ENCODE measurements at places on chromosomes 12 and 14.

- DNase-seq = no peak
Observed at GRCh38 chr12:93892423-93893268, 215.5 kb downstream of the CRADD start.

GRCh38 chr12:118611295-118611694, 234.9 kb downstream of the SUDS3 start:
- no peak for DNase-seq

- no peak for DNase-seq
Observed at GRCh38 chr12:67161322-67161918, 107.7 kb upstream of the CAND1 start.

DNA sequence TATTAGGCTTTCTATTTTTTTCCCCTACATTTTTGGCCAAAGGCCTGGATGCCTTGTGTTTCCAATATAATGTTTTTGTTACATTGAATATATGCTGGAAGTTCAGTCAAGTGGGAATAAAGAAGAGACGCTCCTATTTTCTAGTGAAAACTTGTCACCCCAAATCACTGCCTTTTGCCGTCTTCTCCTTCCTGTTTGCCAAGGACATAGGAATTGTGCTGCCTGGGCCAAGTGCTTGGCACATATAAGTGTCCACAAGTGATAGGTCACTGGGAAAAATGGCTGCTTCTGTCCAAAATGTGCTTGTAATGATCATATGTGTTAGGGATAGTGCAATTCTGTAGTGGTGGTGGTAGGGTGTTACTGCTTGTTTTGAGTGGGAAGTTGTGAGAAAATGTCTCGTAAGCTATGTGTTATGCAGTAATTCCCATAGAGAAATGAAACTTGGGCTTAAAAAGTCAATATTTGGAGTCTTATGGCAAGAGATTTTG, 11.6 kb upstream of the KCNJ8 start:
- DNase-seq = no peak

DNA sequence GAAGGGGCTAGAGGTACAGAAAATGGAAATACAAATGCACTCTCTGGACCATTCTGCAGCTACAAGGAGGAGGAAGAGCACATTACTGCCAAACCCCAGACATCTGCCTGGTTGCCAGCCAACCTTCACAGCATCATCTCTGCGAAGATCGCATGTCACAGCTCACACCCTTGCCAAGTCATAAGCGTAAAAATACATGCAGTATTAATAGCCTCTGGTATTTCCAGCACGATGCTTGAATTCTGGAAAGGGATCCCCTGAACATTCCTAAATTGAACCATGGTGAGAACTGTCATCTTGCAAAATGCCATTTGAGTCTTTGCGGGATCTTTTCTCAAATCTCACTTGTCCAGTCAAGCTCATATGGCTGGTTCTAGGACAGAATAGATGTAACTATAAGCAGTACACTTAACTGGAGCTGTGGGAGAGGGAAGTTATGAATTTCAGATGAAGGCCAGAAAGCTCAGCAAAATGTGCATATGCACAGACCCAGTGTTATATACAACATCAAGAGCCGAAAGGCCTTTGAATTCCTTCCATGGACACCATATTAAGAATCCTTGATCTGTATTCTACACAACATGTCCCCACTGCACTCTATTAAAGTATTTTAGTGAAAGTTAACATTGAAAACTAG, 211.6 kb downstream of the DUSP6 start:
- no peak for DNase-seq

DNA sequence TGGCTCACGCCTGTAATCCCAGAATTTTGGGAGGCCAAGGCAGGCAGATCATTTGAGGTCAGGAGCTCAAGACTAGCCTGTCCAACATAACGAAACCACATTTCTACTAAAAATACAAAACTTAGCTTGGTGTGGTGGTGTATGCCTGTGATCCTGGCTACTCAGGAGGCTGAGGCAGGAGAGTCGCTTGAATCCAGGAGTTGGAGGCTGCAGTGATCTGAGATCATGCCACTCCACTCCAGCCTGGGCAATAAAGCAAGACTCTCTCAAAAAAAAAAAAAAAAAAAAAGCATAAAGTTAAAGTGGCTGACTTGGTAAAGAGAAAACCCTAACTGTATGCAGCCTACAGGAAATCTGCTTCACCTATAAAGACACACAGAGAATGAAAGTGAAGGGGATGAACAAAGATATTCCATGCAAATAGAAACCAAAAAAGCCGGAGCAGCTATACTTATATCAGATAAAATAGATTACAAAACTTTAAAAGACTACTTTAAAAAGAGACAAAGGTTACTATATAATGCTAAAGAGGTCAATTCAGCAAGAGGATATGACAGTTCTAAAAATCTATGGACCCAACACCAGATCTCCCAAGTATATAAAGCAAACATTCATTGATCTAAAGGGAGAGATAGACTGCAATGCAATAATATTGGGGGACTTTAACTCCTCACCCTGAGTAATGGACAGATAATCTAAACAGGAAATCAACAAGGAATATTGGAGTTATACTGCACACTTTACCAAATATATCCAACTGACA, 4.1 kb downstream of the CLEC2B start:
- DNase-seq = no peak

DNA sequence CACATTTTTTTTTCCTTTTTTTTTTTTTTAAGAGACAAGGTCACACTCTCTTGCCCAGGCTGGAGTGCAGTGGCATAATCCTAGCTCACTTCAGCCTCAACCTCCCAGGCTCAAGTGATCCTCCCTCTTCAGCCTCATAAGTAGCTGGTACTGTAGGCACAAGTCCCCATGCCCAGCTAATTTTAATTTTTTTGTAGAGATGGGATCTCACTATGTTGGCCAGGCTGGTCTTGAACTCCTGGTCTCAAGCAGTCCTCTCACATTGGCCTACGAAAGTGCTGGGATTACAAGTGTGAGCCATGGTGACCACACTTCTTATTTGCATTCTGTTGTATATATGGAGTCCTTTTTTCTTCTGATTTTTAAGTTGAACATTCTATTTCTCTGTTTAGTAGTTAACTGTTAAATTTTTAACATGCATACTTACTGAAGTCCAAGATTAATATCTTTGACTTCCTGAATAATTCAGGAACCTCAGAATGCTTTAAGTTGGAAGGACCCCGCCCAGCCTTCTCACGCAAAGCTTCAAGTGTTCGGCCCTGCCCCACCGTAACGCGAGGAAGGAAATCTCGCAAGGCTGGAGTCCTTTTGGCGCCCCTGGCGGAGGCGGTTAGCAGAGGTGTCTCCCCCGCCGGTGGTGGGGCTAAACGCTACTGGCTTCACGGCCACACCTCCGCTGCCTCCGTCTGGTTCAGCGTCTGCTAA, 21.6 kb downstream of the SPATS2 start:
- peak; percentile 16 for DNase-seq

- DNase-seq = no peak
Observed at GRCh38 chr12:123038966-123039365, 58.5 kb downstream of the ARL6IP4 start.

- DNase-seq = no peak
Observed at GRCh38 chr12:110004598-110004997, 5.4 kb downstream of the ANKRD13A start.

DNA sequence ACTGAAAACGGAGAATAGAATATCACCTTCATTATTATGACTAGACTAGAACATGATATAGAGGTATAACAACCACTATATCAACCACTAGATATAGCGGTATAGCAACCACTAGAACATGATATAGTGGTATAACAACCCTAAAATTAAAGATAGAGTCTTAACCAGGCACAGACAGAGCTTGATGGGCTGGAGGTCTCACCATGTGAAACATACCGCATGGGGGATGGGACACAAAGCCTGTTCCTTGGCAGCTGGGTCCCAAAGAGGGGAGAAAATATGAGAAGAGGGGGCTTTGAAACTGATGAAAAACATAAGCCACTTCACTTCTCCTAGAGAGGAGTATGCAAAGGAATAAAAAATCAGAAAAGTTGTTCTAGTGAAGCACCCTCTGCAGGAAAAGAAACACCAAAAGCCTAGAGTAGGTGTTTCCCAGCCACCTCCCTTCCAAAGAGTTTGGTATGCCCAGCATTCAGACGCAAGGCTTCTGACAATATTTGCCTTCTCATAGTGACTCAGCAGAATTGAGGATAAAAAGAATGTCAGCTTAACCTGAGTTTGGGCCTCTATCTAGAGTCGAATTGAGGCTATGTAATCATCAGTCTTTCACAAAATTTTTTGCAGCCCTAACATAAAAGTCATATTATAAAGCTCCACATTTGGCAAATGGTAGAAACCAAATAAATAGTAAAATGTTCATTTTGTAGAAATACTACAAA, 316.4 kb downstream of the NOVA1 start:
- no peak for DNase-seq

DNA sequence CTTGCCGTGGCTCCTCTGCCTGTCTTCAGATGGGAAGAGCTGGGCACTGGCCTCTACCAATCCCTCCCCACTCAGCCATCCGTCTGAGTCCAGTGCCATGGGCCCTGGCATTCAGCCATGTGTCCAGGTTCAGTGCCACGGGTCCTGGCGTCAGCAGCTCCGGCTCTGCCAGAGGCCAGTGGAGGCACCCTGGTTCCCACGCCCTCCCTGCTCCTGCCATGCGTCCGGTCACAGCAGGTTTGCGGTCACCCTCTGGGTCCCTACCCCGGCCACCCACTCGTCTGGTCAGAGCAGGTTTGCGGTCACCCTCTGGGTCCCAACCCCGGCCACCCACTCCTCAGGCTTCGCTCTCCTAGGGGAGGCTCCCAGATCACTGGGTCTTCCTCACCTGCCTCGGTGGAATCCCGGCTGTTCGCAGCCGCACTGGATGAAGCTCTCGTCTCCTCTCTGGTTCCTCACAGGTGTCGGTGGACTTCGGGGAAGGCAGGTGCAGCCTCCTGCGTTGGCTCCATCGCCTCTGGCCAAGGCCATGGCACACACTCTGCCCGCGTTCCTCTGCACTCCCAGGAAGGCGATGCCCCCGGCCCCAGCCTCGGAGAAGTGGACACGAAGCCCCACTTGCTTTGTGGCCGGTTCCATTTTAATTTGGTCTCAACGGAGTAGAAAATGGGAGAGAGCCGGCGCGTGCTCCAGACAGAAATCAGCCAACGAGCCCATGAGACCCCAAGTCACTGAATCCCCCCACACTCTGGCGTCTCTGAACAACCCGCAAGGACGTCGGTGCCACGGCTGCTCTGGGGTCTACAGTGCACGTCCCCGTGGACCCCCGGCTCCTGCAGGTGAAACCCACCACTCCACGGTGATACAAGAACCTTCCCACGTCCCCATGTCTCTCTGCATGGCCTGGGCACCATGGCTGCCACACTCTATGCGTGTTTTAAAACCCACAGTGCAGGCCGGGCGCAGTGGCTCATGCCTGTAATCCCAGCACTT, 47.8 kb upstream of the FBRSL1 start:
- no peak for DNase-seq

- no peak for DNase-seq
Observed at GRCh38 chr12:11150832-11151231, 16.4 kb upstream of the TAS2R30 start.

- no peak for DNase-seq
Observed at GRCh38 chr12:31370531-31371255, 44.7 kb upstream of the SINHCAF start.

- DNase-seq = no peak
Observed at GRCh38 chr12:28378736-28379135, 188.5 kb downstream of the CCDC91 start.

DNA sequence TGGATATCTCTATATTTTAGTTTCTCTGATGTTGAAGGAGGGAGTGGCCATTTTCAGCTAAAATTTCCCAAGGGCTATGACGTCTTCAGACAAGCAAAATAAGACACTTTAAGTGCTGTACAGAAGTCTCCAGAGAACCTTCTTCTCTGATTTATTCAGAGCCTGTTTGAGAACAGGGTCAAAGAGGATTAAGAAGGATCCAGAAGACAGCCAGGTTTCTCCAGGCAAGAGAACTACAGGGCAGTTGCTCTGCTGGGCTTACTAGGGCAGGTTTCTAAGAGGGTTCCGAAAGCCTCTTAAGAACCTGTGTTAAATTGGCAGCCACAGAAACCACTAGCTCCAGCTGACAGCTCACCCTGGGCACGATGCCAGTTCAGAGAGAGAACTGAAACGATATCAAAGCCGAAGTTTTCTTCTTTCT, 1.2 kb downstream of the MGP start:
- DNase-seq = peak; percentile 77

GRCh38 chr14:54453252-54453651, 12.1 kb upstream of the CNIH1 start:
- no peak for DNase-seq

DNA sequence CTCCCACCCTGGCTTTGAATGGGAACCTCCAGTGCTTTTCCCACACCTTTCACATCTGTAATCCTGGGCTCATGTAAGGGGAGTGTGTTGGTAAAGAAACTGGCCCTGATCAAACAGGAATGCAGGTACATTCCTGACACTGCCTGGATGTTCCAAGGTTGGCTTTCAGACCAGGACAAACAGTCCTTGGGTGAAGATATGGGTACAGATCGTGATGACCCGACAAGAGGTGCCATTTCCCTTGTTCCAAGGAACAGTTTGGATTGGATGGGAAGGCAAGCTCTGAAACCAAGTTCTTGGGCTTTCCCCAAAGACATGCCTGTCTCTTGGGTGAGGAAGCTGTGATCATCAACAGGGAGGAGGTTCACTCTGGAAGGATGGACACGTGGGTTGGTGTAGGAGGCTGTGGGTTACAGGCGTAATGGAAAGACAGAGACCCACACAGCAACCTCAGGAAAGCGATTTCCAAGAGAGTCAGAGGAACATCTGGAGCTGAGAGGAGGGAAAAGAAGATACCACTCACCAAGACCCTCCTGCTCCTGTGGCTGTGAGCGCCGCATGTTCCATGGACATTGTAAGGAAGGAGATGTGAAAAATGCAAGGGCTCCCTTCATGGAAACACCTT, 26.4 kb downstream of the VDR start:
- DNase-seq = no peak

- DNase-seq = no peak
Observed at GRCh38 chr12:20445687-20446086, 77.3 kb downstream of the PDE3A start.

GRCh38 chr12:85274315-85274651, 5.7 kb upstream of the ALX1 start:
- no peak for DNase-seq

- no peak for DNase-seq
Observed at GRCh38 chr12:86801439-86801838, 545.2 kb upstream of the MGAT4C start.

DNA sequence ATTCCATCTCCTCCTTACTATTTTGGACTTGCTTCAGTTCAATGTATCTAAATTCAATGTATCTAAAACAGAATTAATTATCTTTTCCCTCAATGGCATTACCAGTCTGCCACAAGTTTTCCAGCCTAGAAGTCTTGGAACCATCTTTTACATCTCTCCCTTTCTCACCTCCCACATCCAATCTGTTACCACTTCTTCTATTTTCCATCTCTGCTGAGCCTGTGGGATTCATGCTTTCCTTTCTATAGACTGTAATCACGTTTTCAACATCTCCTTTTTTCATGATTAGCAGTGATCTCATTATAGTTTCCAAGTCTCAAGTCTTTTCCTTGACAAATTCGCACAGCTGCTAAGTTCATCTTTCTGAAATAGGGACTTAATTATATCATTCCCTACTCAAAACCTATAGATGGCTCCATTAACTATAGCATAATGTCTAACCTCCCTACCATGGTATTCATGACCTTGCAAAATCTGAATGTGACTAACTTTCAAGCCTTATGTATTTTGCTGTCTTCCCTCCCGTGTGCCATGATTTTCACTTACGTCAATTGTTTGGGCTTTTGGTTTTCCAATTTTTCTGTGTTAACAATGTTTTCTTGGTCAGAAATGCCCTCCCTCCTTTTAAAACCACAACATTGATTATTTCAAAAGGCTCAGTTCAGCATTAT, 20.5 kb upstream of the PTPRB start:
- no peak for DNase-seq

- no peak for DNase-seq
Observed at GRCh38 chr12:6784296-6784695, 5.0 kb upstream of the CD4 start.

All from activated naive CD4-positive, alpha-beta T cell (primary cell).